ENCODE measurements at places on chromosomes 6 and 20. TPM values are rescaled to one million over a fixed set of nuclear protein-coding genes. Genes with fewer than 3 reads are reported as not detected.

DNA sequence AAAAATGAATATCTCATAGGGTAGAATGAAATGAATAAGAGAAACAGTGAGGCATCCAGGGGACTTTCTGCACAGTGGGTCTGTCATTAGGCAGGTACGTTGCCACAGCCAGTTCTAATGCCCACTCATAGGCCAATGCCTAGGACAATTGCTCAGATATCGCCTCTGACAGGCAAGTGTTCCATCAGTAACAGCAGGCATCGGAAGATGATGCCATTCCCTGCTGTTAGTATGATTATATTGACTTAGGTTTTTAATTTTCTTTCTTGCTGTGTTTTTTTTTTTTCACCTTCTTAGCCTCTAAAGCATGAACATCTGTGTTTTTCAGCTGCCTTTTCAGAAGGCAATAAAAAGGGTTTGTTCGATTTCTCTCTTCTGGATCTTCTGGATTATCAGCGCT lies 90.7 kb downstream of the PRL start:
- no peak for DNase-seq

DNA sequence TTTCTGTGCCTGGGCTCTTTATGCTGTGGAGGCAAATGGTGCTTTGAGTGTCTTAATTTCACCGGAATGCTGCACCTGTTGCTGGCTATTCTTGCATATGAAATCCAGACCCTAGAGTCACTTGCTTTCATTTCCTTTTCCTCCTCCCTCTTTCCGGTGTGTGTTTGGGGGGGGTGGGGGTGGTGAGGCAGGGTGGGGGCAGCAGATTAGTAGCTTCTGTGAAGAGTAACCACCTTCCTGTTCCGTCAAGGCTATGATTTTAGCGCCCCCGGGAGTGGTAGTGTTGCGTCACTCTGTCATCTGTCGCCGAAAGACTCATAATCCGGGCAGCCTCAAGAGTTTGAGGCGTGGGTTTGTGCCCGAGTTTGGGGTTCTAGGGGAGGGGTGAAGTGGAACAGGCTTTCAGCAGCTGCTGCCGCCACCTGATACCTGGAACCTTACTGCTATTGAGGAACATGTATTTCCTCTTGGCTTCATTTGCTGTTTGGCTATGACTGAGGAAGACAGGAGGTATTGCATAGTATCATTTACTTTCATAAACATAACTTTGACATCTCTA lies 49.1 kb downstream of the UTRN start:
- DNase-seq = no peak

DNA sequence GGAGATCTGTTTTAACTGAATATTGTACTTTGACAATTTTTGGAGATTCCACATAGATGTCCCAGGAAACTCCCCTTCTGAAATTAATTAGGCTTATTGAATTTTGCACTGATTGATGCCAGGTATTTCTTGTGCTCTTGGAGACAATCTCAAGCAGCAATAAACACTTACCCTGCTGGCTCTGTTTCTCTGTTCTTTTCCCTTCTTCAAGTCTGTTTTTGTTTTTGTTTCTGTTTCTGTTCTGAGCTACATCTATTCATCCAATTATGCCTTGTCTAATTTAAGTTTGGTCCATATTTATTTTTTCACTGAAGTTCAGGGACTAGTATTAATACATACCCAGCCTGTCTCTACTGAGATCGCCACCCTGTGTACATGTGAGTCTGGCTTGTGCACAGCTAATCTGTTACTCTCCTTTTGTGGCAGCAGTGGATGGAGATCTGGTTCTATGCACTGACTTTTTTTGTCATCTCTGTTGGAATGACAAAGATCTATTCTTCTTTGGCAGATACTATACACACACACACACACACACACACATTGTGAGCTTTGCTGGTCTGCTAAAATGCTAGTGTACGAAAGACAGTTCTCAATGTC lies 51.9 kb downstream of the IL22RA2 start:
- DNase-seq = no peak

DNA sequence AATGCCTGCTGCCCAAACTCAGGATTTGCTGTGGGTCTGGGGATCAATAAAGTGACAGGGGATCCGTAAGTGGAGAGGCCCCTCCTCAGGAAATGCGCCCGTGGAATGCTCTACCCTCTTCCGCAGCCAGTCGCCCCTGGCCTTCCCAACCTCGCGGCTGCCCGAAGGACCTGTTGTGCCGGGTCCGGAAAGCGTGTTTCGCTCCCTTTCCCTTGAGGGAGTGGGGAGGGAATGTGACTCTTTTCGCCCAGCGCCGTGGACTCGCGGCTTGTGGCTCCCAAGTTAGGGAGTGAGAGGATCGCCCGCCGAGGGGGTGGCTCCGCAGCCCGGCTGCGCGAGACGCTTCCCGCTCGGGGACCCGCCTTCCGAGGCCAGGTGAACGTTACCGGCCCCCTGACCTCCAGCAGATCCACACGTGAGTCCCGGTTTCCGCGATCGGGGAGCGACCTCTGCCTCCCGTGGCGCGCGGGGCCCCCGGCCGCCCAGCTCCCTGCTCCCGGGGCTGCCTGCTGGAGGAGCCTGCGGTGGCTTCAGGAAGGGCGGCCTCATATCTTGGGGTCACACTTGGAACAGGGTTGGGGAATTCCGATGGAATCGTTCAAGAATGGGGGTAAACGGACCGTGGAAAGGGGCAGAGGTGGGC lies 666 bp downstream of the TPD52L1 start:
- peak; percentile 7 for DNase-seq

DNA sequence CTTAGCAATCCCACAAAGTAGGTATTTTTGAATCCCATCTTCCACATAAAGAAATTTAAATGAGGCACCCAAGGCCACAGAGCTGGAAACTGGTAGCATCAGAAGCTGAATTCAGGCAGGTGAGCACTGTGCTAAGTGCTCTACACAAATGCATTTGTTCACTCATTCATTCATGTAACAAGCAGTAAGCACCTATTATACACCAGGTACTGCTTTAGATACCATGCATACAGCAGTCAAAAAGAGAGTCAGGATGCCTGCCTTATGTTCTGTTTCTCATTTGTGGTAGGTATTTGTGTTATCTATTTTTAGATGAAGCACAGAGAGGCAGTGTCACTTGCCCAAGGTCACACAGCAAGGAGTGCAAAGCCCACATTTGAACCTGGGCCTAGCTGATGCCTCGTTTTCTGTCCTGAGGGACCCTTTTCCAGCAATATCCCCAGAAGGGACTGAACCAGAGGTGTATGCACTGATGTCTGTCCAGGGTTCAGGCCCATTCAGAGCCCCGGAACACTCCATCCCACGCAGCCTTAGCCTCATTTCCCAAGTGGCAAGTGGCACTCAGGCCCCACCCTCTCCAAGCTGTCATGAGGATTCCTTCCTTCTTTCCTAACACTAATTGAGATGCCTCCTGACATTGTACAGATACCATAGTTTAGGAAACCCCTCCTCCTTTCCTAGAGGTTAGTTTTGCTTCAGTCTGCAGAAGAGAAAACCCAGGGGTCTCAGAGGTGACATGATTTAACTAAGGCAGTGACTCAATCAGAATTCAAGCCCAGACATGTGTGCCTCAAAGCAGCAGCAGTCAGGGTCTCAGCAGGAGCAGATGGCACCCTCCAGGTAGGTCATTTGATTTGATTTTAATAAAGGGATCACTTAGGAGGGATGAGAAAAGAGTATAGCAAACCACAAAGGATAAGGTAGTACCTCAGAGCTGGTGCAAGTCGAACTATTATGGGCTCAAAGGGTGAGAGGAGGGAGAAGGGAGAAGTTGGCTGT lies 61.2 kb upstream of the SIRPA start:
- no peak for DNase-seq

- DNase-seq = no peak
These were observed 133.2 kb upstream of the CENPW start for GRCh38 chr6:126206504-126207246.

DNA sequence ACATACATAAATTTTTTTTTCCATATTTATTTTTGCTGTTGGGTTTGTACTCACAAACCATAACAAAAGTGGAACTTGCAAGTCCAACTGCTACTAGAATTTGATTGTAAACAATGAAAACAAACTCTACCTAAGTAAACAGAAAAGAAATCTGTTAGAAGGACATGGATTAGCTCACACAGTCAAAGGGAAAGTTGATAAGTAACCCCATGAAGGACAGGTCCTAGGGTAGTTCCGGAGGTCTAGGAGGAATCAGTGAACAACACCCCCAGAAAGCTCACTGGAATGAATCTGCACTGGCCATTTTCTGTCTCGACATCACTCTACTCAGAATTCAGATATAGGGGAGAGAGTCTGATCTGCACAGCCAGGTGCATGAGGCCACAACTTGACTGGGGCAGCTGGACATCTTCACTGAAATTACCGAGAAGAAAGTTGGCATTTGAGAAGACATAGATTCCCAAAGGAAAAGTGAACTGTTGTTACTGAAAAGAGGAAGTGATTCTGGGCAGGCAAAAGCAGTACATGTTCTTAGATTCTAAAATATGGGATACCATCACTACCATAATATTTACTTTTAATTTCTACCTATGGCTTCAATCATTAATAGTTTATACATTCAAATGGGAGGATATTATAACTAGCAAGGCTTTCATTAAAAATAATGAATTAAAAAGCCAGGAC lies 76.4 kb downstream of the HMGN3 start:
- DNase-seq = no peak

The PLCG1 gene
- polyA plus RNA-seq = 144 TPM

The EYS gene
- polyA plus RNA-seq = 0.79 TPM
